ENCODE measurements at places on chromosomes 7 and 10. TPM values are rescaled to one million over a fixed set of nuclear protein-coding genes. Genes with fewer than 3 reads are reported as not detected.
A peak's percentile ranks its signal among the peaks of the same experiment; 100 is the strongest.

DNA sequence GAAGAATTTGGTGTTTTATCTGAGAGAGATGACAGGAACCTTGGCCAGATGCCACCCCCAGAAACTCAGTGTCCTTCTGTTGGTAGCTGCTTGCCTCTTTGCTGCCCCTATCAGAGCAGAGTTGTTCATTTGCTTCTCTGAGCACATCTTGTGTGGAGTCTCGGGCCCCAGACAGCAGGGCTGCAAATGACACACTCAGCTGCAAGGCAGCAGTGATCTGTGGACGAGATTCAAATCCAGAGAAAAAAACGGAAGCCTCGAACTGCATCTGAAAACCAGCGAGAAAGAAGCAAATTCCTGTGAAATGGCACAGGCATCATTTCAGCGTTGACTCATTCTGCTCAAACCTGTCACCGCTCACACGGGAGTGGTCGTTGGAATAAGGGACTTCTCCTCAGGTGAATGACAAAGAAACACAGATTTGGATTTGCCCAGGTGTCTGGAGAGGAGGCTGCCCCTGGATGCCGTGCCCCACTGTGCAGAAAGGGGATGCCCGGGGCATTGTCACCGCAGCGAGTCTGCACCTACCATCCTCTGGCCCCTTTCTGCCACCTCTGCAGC lies 144.7 kb downstream of the PFKFB3 start:
- no peaks in the 10 kb centered on the region for H3K36me3 ChIP-seq
- DNase-seq = peak; percentile 52

- peaks cover 26% of the 10 kb centered on the region for H3K4me1 ChIP-seq
- no peak overlapping the region for H3K4me3 ChIP-seq
- no peaks in the 10 kb centered on the region for H3K27me3 ChIP-seq
- no peaks in the 10 kb centered on the region for H3K36me3 ChIP-seq
These were observed 93.6 kb upstream of the INSIG1 start for GRCh38 chr7:155203882-155204691.

DNA sequence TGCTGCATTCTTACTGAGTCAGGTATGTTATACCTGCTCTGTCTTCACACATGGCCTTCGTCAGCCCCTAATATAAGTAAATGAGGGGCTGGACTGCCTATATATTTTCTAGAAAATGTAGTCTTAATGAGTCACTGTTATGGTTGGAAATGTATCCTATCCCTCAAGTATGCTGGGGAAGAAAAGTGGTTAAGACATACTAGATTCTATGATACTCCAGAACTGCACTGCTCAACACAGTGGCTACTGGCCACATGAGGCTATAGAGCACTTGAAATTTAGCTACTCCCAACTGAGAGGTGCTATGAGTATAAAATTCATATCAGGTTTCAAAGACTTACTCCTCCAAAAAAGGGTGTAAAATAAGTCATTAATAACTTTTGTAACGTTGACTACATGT lies 104.3 kb upstream of the STEAP1B start:
- no peaks in the 10 kb centered on the region for H3K36me3 ChIP-seq
- H3K4me3 ChIP-seq = no peak overlapping the region
- H3K27ac ChIP-seq = no peak overlapping the region
- no peak for DNase-seq

Gene PRSS37
- not detected for total RNA-seq

Measured in T-cell (primary cell).